Uterine smooth muscle cell (primary cell): ENCODE measurements at places on chromosomes 5 and 9. TPM values are rescaled to one million over a fixed set of nuclear protein-coding genes. Genes with fewer than 3 reads are reported as not detected.

WNK2 gene
- total RNA-seq = 0.11 and 0.25 TPM in 2 replicates

FGD3 gene
- total RNA-seq = not detected in 2 replicates

PCDHGA2 gene
- total RNA-seq = 0.89 and 2.2 TPM in 2 replicates

OSMR gene
- total RNA-seq = 52.6 and 59.1 TPM in 2 replicates

NDST1 gene
- total RNA-seq = 33.4 and 39.5 TPM in 2 replicates

MLANA gene
- not detected in 2 replicates for total RNA-seq

BBLN gene
- 23.0 and 35.4 TPM in 2 replicates for total RNA-seq

AK8 gene
- total RNA-seq = 0.11 and 0.75 TPM in 2 replicates

IL5 gene
- total RNA-seq = not detected in 2 replicates

CCL27 gene
- total RNA-seq = 0.11 TPM in 1 of 2 replicates, not detected in the other

TMEM141 gene
- total RNA-seq = 52.2 and 62.0 TPM in 2 replicates

ANKRD31 gene
- total RNA-seq = 0.11 and 0.25 TPM in 2 replicates

PCDHB12 gene
- under 0.01 and 0.12 TPM in 2 replicates for total RNA-seq

FOXD4L4 gene
- 0.22 and 0.37 TPM in 2 replicates for total RNA-seq

CRB2 gene
- total RNA-seq = not detected in 2 replicates

SLC25A48 gene
- under 0.01 TPM in 1 of 2 replicates, not detected in the other for total RNA-seq

SCGB3A1 gene
- not detected in 2 replicates for total RNA-seq

TMEM245 gene
- total RNA-seq = 50.2 and 56.7 TPM in 2 replicates

NUTM2G gene
- total RNA-seq = not detected in 2 replicates

IL13 gene
- not detected in 2 replicates for total RNA-seq

PCDHGA4 gene
- 2.2 and 5.2 TPM in 2 replicates for total RNA-seq

SLC6A18 gene
- not detected in 2 replicates for total RNA-seq

GDF9 gene
- 0.11 and 0.12 TPM in 2 replicates for total RNA-seq

PRUNE2 gene
- total RNA-seq = 21.5 and 68.1 TPM in 2 replicates

PPIC gene
- 20.9 and 66.4 TPM in 2 replicates for total RNA-seq

SPATA31A3 gene
- total RNA-seq = not detected in 2 replicates

EXOSC2 gene
- total RNA-seq = 33.1 and 77.2 TPM in 2 replicates

ZNF300 gene
- total RNA-seq = 8.4 and 9.0 TPM in 2 replicates

ARID3C gene
- total RNA-seq = 0.12 and 0.22 TPM in 2 replicates

TMC1 gene
- total RNA-seq = 0.62 and 2.1 TPM in 2 replicates
